ENCODE measurements at places on chromosomes 12 and 14.

DNA sequence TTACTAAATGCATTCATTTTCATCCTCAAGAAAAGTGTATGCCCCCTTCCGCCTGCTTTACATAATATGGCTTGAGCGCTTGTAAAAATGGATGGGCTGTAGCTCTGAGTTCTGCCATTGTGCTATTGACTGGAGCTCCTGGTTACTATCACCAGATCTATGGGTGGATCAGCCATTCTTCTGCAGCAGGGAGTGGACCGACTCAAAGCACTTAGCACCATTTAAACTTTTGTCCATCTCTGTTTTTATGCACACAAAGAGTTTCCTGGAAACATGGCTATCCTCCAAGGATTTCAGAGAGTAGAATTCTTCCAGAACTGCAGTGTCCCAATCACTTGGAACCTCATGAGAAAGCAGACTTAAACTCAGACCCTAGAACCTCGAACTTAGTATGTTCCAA lies 4.5 kb upstream of the NUMB start:
- DNase-seq = no peak

DNA sequence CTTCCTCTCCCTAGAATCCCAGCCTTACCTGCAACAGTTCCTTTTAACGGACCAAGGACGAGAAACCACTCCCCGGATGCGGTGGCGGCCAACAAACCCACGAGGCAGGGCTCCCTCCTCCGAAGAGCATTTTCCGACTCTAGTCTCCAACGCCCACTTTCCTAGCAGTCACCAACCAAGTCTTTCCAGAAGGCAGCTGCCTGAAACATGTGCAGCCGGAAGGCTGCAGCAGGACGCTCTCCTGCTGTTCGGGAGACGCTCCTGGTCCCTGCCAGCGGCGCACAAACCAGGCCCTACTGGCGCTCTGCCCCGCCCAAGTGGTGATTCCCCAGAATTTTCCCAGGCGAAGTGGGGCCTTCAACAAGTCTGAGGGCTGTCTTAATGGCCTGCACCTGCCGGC lies 21.1 kb upstream of the ADAM20 start:
- DNase-seq = no peak

GRCh38 chr14:90697577-90698206 lies 118.5 kb downstream of the TTC7B start:
- DNase-seq = peak; percentile 54

GRCh38 chr14:31660191-31660590 lies 99.0 kb downstream of the NUBPL start:
- DNase-seq = no peak

DNA sequence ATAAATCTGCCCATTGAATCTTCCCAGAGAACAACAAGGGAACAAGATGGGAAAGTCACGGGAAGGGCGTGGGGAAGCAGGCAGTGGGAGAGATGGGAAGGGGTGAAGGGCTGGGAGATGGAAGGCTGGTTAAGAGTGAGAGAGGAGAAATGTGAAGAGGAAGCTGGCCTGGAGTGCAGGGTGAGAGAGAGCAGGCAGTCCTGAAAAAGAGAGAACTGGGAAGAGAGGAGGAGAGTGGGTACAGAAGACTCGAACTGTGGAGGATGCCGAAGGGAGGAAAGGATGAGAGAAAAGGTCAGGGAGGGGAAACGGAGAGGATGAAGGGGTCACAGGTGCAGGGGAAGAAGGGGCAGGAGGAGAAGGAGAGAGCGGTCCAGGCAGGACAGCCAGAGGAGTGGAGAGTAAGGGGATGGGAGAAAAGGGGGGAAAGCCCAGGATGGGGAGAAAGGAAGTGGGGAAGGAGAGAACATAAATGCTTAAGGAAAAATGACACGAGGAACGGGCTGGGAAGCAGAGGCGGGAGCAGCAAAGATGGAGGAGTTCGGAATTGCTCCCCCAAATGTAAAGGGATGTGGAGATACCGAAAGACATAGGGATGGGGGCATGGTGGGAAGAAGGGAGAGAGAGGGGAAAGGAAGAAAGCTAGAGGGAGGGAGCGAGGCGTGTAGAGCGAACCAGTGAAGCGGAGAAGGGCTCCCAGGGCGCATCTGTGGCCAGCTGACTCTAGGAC lies 1.2 kb downstream of the PIANP start:
- no peak for DNase-seq

- DNase-seq = no peak
Measured at GRCh38 chr14:106585692-106586091, 1059.3 kb downstream of the TMEM121 start.

DNA sequence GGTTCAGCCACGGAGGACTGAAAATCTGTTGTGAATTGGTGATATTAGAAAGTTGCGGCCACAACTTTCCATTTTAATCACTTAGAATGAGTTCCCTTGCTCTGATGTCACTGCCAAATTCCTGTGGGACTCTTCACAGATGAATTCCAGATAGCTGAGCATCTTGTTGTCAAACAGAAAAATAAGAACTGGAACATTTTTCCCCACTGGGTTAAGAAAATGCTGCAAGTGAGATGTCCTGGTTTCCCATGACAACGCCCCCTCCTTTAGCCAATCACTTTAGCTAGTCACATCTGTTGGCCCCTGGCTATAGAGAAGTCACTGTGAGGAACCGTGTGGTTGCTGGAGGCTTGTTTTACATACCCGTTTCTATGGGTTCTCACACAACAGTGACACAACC lies 135.9 kb downstream of the KTN1 start:
- no peak for DNase-seq

DNA sequence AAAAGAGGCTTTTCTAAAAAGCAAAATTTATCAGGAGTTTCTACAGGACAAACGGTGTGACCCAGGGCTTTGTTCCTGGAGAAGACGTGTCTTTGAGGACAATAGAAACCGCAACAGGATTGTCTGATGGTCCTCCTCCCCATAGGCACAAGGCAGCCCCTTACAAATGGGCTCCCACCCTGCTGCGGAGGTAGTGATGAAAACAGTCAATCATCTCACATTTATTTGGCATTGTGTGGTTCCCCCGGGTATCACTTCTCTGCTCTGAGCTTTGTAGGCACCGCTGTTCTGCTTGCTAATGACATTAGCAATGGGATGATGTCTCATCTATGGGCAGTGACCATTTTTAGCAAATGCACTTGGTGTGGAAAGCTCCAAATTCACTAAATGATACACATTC lies 155.5 kb upstream of the TMPO start:
- no peak for DNase-seq

- DNase-seq = no peak
Measured at GRCh38 chr12:132115500-132115899, 28.6 kb downstream of the DDX51 start.

DNA sequence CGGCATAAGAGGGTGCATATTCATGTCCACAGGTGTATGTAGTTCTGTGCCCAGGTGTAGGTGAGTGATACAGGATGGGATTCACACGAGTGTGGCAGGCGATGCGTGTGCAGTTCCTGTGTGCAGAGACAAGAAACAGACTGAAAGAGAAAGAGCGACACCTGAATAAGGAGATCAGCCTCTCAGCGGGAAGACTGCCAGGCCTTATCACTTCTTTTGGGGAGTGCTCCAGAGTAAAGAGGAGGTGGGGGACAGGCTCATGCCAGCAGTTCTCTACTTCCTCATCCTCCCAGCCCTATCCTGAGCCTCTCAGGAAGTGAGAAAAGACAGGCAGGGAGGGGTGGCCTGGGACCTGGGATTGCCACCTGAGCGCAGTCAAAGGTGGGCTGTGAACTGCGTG lies 2.8 kb downstream of the PSMB11 start:
- DNase-seq = no peak

GRCh38 chr14:22598896-22599244 lies 770 bp downstream of the ABHD4 start:
- DNase-seq = no peak

DNA sequence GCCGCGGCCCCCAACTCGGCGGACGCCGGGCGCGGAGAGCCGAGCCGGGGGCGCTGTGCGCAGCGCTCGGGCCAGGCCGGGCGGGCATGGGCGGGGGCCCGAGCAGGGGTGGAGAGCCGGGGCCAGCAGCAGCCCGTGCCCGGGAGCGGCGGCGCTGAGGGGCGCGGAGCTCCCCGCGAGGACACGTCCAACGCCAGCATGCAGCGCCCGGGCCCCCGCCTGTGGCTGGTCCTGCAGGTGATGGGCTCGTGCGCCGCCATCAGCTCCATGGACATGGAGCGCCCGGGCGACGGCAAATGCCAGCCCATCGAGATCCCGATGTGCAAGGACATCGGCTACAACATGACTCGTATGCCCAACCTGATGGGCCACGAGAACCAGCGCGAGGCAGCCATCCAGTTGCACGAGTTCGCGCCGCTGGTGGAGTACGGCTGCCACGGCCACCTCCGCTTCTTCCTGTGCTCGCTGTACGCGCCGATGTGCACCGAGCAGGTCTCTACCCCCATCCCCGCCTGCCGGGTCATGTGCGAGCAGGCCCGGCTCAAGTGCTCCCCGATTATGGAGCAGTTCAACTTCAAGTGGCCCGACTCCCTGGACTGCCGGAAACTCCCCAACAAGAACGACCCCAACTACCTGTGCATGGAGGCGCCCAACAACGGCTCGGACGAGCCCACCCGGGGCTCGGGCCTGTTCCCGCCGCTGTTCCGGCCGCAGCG lies 639 bp downstream of the FZD10 start:
- no peak for DNase-seq

- DNase-seq = no peak
Measured at GRCh38 chr12:17503742-17504141, 586.3 kb downstream of the RERGL start.

GRCh38 chr14:66543996-66544395 lies 36.0 kb downstream of the GPHN start:
- no peak for DNase-seq

DNA sequence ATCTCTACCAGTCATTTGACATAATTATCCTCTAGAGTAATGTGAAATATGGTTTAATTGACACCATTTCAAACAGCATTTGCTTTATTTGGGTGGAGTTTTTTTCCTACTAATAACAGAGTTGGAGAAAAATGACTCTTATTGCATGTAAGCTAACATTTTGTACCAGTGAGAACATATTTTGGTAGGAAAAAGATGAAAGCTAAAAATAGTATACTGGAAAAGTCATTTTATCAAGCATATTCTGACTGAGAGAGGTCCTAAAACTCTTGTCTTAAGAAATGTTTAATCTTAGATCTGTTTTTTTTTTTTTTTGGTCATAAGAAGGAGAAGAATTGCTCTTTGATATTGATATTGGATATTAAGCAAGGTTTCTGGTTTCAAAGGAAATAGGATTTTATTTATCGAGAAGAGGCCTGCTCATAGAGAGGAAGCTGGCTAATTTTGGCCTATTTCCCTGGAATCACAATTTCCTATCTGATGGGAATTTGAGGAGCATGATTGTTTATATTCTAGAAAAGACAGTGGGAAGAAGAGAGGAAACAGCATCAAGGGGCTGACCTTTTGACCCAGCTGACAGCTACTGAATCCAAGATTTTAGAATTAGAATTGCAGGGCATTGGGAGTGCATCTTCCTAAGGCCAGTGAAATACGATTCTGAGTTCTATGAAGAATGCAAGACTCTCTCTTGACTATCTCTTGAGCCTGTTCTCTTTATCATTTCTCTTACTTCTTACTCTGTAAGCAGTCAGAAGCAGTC lies 19.4 kb downstream of the OTOGL start:
- no peak for DNase-seq

GRCh38 chr12:110809149-110809548 lies 37.6 kb upstream of the CCDC63 start:
- DNase-seq = no peak

DNA sequence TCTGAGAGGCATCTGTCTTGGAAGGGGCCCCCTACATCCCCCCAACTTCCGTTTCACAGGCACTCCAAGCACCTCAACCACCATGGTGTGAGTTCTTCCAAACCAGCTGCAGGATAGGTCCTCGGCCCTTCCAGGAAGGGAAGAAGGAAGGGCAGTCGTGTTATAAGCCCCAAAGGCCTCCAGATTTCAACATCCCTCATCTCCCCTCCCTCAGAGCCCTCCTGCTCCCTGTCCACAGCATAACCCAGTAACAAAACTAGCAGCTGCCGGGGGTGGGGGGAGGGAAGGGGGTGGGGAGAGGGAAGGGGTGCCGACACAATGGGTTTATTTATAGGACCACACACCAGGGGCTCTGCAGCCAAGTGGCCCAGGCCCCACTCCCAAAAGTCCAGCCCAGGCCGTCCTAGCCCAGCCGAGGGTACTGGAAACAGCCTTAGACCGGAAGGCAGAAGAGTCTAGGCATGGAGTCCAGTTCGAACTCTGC lies 18.3 kb downstream of the NCKAP5L start:
- no peak for DNase-seq

DNA sequence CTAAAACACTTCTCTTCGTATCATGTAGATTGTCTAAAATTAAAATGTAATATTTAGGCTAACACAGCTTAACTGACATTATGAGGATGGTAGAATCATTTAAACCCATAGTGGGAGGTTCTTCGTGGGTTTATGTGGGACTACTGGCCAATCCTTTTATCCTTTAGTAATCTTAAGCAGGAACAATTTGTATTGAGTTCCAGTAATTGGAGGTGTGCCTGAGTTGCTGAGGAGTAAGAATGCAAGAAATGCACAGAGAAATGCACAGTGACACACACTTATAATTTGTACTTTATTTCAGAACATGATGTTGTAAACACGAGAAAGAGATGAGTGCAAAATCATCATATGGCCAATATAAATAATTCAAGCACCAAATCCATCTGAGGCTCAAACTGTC lies 22.3 kb downstream of the OTOGL start:
- no peak for DNase-seq

DNA sequence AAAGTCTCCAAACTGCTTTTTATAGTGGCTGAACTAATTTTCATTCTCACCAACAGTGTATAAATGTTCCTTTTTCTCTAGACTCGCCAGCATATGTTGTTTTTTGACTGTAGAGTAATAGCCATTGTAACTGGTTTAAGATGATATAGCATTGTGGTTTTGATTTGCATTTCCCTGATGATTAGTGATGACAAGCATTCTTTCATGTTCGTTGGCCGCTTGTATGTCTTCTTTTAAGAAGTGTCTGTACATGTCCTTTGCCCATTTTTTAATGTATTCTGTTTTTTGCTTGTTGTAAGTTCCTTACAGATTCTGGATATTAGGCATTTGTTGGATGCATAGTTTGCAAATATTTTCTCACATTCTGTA lies 404.9 kb downstream of the FLRT2 start:
- DNase-seq = no peak

DNA sequence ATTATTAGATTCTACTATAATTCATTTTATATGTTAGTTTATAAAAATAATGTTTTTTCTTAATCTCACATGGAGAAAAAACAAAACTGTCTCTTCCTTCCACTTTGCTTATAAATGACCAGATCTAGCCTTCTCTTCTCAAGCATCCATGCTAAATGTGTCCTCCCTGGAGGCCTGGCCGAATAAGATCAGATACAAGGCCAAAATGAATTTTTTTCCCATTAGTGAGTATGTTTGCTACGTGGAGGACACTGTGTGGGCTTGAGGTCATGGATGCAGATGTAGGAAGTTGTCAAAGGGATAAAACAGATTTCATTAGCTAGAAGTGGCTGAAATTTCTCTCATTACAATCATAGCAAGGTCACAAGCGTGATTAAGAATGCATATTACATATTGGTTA lies 1244.9 kb upstream of the SEL1L start:
- no peak for DNase-seq
